Left colon (tissue), 2 donors: ENCODE measurements at places on chromosomes 7 and 10. TPM values are rescaled to one million over a fixed set of nuclear protein-coding genes. Genes with fewer than 3 reads are reported as not detected.

DNA sequence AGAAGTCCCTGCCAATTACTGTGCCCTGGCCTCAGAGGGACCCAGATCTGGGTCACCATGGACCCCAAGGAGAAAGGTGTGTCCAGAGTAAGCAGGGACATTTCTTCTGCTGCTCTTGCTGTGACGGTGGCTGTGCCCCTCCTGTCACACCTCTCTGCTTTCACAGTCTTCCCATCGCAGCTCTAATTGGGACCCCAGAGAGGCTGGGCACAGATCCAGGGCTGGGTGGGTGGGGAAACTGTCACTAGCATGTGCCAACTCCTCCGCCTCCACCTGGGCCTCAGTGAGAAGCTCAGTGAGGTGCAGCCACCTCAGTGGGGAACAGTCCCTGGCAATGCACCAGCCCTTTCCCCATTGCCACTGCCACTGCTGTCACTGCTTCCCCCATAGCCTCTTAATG is 37.3 kb upstream of the ADCYAP1R1 start:
- DNase-seq, result no peak

PRF1 gene
- total RNA-seq, result 4.3 TPM

ARMC3 gene
- total RNA-seq, result not detected

DNA sequence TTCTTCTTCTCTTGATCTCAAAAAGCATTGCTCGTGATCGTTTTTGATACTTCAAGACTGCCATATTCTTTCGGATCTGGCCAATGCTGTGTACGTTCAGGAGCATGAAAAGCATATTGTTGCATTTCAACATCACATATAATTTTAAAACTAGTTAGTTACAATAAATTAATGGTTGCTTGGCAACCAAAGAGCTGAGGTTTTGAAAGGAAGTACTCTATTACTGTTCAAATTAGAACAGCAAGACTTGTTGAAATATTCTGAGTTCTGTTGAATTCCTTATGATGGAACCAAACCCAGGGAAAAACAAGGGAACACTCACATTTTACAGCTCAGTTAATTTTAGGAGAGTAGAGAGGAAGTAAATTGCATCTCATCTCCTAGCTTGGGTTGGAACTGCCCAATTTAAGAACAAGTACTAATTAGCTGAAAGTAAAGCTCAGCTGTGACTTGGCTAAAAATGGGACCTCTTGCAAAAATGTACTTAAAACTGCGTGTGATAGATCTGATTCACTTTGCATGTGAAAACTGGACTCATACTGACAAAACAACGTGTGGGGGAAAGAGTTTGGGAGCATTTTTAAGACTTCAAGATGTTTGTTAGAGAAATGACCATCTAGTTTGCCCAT is 21.2 kb downstream of the OR9A2 start:
- no peak for DNase-seq

GRCh38 chr7:107594961-107595737 is 15.1 kb downstream of the BCAP29 start:
- DNase-seq, result no peak

ELN gene
- total RNA-seq, result 15.0 TPM

GPRIN2 gene
- 35.9 TPM for total RNA-seq

STEAP2 gene
- 25.2 TPM for total RNA-seq

GRCh38 chr7:143882020-143882603 is 19.9 kb downstream of the TCAF1 start:
- peak; percentile 62 for DNase-seq

DNA sequence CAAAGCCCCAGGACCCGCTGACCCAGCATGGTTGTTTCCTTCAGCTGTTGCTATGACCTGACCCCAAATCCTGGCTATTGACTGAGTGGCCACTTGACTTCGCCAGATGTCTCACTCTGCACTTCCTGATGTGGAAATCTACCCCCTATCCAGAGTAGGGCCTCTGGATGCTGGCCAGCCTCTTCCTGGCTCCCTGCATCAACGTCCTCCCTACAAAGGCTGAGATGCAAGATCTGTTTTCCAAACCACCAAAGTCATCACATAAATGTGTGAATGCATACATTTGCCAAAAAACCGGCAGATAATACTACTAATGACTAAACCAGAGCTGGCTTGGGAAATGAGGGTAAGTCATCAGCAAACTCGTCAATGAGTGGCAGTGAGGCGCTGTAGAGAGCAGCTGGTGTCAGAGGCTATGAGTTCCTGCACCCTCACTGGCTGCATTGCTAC is 70.4 kb downstream of the PYROXD2 start:
- DNase-seq, result peak; percentile 51

ZNF488 gene
- total RNA-seq, result 1.7 TPM

DNA sequence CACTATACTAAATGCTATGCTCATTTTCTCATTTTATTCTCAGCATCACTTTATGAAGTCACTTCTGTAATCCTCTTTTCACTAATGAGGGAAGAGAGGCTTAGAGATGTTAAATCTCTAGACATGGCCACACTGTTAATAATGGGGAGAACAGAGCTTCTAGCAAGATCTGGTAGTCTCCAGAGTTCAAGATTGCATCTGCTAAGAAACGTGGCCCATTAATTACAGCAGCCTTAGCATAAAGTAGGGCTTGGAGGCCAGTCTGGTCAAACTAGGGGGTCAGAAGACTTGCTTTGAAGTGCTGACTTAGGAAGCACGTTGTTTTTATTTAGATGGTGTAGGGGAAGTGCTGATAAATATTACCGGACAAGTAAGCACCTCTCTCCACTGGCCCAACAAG is 29.3 kb downstream of the ARL4A start:
- DNase-seq, result no peak

CHAT gene
- 0.82 TPM for total RNA-seq

- DNase-seq, result no peak
Observed at GRCh38 chr10:33039181-33039580, 81.2 kb upstream of the ITGB1 start.

DNA sequence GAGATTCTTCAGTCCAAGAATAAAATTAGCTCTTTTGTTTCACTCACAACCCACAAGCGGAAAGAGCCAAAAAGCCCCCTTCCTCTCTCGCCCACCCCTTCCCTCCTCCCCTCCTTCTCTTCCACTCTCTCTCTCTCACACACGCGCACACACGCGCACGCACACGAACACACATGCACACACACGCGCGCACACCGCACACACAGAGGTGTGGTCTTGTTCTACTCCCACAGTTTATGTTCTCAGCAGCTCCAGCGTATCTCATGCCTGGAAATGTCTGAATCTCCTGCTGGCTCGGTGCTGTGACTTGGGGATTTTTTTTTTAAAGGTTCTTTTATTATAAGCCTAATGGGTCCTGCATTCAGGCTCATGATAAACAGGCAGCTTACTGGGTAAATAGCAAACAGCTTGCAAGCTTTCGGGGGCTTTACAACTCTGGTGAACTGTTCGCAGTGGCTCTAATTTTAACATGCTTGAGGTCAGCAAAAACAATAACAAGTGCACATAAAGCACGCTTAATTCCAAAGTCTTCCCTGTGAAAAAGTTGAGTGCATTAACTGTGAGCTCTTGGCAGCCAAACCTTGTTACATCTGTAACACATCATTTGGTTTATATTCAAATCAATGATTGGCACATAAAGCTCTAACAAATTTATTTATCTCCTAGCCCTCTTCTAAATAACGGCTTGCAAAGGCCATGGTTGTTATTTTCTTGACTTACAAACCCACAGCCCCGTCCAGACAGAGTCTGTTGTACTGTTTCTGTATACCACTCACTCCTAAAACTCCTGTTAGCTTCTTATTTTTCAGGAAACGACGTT is 424.1 kb upstream of the MGMT start:
- no peak for DNase-seq

- no peak for DNase-seq
Observed at GRCh38 chr10:21326594-21327288, 198.7 kb downstream of the SKIDA1 start.

DNA sequence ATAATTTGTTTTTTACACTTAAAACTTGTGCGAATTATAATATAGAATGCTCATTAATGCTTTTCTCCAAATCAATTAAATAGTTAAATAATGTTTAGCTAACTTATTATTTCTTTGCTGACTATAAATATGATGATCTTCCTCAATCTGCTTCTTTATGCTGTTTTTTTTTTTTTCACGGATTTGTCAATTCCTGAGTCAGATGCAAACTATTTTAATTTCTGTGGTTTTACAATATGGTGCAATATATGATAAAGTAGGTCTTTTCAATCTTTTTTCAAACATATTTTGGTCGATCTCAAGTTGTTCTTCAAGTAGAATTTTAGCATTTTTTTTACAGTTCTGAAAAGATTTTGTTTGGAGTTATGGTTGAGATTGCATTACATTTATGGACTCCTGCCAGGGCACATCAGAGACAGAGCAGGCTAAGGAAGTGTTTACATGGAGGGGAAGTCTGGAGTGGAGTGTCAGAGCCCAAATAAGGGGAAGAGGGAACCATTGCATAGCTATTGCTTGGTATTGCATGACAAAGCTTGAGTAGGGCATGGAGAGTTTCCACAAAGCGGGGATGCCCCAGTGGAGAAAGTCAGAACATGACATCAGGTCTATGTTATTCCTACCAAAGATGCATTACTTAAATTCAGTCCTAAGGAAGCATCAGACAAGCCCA is 204.4 kb downstream of the OTUD1 start:
- DNase-seq, result no peak

NEUROG3 gene
- 2.4 TPM for total RNA-seq

DNA sequence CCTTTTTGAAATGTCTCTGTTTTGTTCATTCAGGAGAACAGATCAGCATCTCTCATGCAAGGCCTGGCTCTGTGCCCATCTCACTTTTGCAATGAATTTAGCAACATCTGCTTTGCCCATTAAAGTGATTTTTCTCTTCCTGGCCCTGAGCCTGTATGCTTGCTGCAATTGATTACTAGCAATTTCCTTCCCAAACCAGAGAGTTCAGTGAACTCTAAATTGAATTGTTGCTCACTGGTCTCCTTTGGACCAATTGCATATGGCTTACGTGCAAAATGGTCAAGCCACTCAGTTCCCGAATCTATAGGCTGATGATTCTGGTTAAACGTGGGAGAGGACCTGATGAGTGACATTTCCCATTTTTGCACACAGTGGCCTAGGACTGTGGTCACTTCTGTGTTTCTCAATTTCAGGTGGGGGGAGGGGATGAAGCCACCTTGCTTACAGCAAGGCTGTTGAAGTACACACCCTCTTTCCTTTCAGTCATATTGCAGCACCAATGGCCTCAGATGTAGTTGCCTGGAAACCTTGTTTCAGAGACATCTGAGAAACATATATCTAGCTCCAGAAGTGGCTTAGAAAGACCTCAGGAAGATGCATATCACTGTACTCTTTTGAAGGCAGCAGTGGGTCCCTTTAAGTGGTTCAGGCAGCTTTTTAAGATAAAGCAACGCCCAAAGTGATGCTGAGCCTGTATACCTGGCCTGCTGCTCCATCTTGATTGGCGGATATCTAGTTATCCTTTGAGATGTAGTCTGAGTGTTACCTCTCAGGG is 201.4 kb downstream of the PTEN start:
- DNase-seq, result peak; percentile 35

FOXI2 gene
- total RNA-seq, result not detected

DNA sequence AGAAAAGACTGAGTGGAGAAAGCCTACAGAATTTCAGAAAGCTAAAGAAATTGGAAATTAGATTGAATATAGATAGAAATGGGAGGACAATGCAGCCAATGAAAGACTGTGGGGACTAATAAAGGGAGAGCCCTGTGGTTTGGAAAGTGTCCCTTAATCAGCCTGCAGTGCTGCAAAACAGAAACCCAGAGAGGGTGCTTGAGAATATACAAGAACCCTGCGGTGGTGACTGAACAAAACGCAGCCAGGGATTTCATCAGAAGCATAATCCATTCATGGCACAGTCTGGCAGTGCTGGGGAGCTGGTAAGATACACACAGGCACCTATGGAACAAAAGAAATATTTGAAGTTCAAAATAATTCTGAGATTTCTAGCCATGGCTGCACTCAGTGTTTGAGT is 19.1 kb downstream of the CEP41 start:
- DNase-seq, result no peak

GRCh38 chr7:105622106-105622731 is 40.9 kb upstream of the EFCAB10 start:
- no peak for DNase-seq

HOXA10 gene
- total RNA-seq, result 23.4 TPM

AKR1E2 gene
- total RNA-seq, result 4.8 TPM

DNA sequence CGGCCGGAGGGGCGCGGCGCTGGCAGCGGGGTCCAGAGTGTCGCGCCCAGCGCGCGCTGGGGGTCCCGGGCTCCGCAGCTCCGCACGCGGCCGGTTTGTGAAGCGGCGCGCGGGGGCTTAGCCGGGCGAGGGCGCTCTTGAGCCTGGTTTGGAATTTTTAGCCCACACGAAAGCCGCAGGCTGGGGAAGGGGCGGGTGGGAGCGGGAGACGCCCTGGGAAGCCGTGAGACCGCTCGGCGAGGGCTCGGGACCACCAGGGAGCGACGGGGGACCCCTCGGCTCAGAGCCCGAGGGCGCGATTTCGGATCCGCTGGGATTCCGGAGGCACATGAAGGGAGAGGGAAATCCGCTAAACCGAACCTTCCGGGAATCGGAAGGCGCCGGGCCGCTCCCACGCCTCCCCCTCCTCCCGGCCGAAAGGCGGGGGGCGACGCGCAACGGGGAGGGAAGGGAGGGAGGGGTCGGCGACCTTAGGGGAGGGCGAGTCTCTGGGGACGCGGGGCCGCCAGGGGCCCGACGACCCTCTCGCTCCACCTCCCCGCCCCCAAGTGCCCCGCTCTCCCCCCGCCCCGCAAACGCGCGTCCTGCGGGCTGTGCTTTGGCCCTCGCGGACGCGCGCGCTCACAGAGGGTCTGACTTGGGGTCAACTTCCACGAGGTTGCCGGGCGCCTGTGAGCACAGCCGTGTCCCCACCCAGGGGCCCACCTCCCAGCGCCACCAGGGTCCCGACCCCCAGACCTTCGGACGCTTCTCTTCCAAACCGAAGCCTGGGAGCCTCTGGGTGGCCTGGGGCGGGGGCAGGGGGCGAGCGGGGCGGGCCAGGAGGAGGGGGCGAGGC is 5.1 kb upstream of the ELFN1 start:
- peak; percentile 25 for DNase-seq

ADCY1 gene
- 0.87 TPM for total RNA-seq

CLEC5A gene
- 0.55 TPM for total RNA-seq

GRCh38 chr7:138978541-138979184 is 2.5 kb downstream of the KIAA1549 start:
- no peak for DNase-seq

GRCh38 chr7:91314591-91315323 is 50.5 kb downstream of the FZD1 start:
- DNase-seq, result no peak

DNA sequence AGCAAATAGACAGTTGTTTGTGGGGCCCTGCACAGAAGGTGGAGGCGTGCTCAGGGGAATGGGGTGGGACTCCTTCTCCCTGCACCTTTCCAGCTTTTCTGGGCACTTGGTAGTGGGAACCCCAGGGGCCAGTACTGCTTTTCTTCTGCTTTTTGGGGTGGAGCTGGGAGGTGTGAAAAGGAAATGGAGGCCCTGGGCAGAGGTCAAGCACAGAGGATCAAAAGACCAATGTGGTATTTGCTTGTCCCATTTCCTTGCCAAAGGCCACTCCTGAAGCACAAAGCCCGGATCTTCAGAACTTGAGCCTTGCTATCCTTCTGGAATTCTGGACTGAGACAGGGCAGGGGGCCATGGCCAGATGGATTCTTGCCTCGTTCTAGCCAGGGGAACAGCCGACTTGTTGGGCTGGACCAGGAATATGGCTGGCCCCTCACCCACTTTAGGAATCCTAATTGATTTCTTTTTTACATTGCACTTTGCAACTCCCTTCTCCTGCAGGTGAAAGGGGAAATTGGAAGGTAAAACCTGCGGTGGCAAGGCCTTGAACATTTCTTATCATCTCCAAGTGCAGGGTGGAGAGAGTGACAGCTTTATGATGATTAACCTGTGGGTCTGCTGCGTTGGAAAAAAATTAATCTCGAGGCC is 26.5 kb downstream of the ADRA2A start:
- DNase-seq, result no peak
